Stimulated activated CD8-positive, alpha-beta memory T cell treated with anti-CD3 and anti-CD28 coated beads, Interleukin-7, amount 100 ng/mL, for 4 hours (primary cell): ENCODE measurements at places on chromosomes 3 and 15.

DNA sequence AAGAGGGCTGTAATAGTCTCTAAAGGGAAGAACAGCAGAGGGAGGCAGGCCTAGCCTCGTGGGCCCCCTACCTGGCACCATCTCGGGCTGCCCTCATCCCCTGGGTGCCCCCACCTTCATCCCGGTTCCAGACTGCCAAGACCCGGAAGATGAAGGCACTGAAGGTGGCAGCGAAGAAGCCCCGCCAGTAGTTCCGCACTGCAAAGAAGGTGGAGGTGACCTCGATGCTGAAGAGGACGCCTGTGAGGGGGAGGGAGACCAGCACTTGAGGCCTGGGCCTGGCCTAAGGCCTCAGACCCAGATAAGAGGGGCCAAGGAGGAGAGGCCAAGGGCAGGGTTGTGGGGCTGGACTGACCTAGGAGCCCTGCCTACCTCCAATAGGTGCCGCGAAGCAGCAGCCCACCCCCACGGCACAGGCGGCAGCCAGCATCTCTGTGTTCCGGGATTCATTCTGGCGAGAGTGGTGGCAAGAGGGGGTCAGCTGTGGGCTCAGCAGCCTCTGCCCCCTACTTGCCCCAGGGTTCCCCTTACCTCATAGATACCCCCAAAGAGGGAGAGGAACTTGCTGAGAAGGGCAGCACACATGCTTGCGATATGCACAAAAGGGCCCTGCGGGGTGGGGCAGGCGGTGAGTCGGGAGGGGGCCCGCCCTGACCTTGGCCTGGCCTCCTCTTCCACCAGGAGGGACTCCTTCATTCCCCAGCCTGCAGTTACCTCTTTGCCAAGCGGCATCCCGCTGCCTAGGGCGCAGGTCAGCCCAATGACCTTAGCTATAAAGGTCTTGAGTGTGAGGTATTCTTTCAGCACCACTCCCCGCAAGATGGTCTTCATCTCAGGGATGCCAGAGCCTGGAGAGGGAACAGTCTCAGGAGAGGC, 3.9 kb downstream of the CLCN2 start:
- no peak for DNase-seq

- DNase-seq, result no peak
Observed at GRCh38 chr3:2985479-2985878, 124.7 kb downstream of the IL5RA start.

DNA sequence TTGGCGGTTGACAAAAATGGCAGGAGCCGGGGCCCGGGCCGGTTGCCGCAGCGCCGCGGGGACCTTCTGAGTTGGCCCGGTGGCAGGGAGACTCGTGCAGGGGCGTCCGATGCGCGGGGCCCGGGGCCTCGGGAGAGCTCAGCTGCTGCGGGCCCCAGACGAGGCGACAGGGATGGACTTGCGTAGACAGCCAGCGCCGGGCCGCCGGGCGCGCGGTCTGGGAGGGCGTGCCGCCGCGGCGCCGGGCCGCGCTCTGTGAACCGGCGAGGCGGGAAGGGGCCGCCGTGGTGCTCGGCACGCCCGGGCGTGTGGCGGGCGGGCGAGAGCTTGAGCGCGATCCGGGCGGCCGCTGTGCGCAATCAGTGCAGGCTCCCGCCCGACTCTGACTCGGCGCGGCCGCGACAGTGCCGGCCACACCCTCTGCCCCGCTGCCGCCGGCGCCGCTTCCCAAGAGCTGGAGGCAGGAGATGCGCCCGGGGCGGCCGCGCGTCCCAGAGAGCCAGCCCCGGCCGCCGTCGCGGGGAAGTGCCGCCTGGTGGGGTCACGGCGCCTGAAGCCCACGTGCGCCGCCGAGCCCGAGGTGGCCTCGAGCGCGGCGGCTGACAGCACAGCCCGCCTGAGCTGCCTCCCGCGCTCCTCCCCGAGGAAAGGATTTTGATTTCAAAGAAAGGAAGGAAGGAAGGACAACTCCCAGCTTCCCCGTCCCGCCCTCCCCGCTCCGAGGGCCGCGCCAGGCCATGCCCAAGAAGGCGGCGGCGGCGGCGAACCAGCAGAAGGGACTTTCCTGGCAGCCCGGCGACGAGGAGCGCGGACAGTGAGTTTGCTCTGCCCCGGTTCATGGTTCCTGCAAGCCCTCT, 657 bp downstream of the TLNRD1 start:
- peak; percentile 52 for DNase-seq

DNA sequence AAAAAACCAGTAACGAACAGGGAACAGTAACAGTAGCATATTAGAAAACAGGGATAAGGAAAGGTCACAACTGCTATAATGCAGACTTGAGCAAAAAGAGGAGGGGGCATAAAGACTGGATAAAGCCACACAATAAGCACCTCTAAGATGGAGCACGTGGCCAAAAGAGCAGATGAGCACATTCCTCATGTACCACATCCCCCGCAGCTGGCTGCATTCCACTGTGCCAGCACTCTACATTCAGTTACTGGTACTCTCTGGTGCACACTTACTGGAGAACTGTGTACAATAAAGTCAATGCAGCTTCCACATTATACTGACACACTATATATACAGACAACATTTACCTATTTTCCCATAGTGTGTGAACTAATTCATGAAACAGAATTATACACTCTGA, 64.7 kb downstream of the UBE3A start:
- DNase-seq, result no peak

GRCh38 chr3:46447228-46447985, 17.3 kb downstream of the LTF start:
- DNase-seq, result no peak
